ENCODE measurements at places on chromosomes 13 and 19.

- DNase-seq: no peak
These were observed 558.2 kb downstream of the SLITRK6 start for GRCh38 chr13:85241060-85241459.

- no peak for DNase-seq
These were observed 302.4 kb upstream of the TMTC4 start for GRCh38 chr13:100976993-100977392.

DNA sequence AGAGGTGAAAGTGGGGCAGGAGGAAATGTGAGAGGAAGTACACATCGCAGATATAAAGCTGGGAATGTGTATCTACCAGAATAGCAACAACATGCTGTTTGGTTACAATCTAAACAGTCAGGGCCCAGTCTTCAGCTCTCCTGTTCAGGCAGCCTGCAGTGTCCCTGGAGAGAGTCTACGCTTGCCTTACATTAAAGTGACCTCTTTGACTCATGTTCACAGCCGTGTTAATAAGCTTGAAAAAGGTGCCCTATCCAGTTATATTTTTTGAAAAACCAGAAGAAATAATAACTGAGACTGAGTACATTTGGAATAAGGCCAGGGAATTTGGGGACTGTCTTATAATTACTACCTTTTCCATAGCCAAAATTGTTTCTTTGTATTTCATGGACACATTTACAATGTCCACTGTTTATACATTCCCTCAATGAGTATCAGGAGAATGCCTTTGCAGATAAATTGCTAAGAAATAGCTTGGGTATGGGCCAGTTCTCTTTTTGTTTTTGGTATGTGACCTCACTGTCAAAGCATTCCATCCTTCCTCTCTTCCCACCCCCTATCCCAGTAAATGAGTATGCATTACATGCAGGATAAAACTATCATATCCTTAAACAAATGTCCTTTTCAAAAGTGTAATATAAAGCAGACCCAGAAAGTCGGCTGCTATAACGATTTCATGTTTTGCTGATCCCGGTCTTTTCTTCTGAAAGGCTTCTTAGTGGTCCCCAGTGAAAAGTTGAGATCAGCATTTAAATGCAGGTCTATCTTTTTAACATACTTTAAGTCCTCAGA lies 82.6 kb downstream of the PCDH9 start:
- no peak for DNase-seq

GRCh38 chr13:89052699-89053098 lies 1381.5 kb downstream of the SLITRK5 start:
- DNase-seq: no peak

- DNase-seq: no peak
These were observed 873.8 kb downstream of the SLITRK6 start for GRCh38 chr13:84925443-84925842.
